ENCODE measurements at places on chromosomes 1 and 21.
A peak's percentile ranks its signal among the peaks of the same experiment; 100 is the strongest.

- H3K27ac ChIP-seq, result no peak overlapping the region
- DNase-seq, result no peak
Observed at GRCh38 chr21:35681946-35682345, 378.4 kb downstream of the SETD4 start.

DNA sequence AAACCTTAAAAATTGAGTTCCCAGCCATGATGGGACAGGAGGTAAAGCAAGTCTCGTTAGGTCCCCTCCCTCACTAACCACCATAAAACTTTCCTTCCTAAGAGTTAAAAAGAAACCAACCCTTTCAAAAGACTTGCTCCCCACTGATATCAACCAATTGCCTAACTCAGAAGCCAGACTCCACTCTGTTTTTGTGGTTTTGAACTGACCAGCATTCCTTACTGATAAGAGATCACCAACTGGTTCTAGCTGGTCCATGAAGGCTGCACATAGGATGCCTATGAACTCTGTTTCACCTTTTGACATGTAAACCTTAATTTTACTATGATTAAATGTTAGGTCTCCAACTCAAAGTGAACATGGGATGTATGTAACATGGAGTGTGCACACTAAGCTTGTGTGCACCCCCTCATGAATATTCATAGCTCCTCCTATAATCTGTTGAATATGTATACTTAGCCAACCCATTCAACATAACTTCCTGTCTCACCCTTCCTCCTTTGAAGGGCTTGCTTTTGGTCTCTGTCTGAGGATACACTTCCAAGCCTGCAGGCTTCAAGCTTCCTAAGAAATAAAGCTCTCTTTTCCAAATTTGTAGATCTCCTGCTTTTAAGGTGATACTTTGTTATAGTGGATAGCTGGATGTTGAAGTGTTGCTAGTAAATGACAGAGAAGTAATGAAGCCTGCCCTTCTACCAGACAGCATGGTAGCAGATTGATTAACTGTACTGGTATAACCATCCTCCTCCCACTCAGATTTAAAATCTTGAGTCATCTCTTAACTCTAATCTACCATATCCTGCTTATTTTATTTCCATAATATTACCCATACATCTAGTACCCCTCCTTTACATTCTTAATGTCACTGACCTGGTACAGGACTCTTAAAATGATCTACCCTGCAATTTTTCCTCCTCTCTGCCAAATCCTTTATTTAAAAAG lies 95.6 kb downstream of the ZNF644 start:
- peaks cover 69% of the 10 kb centered on the region for H3K4me1 ChIP-seq
- no peak overlapping the region for H3K4me3 ChIP-seq

DNA sequence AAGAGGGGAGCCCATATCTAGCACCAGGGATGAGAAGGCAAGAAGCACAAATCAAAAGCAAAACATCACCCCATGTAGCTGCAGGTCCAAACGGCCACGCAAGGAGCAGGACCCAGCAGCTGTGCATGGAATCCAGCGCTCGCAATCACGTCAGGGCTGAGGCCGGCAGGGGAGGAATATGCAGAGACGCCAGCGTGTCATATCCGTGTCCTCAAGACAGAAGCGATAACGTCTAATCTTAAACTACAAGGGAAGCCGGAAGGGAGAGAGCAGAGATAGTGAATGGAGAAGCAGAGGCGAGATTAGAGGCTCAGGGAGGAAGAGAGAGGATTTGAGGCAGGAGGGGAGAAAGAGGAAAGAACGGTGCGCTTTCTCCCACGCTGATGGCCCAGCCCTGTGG lies 39.1 kb downstream of the FBXO2 start:
- H3K27ac ChIP-seq, result no peak overlapping the region
- no peak overlapping the region for H3K4me3 ChIP-seq
- H3K4me1 ChIP-seq, result no peaks in the 10 kb centered on the region
- no peaks in the 10 kb centered on the region for H3K36me3 ChIP-seq
- no peak for DNase-seq
- H3K27me3 ChIP-seq, result peaks cover 6% of the 10 kb centered on the region

- no peak overlapping the region for H3K4me3 ChIP-seq
- no peak for DNase-seq
- no peaks in the 10 kb centered on the region for H3K27me3 ChIP-seq
- no peak overlapping the region for H3K27ac ChIP-seq
- H3K36me3 ChIP-seq, result peaks cover 8% of the 10 kb centered on the region
- H3K4me1 ChIP-seq, result peaks cover 32% of the 10 kb centered on the region
Observed at GRCh38 chr1:19309123-19309813, 2.7 kb downstream of the AKR7A2 start.

GRCh38 chr1:1616045-1616790 lies 918 bp downstream of the MIB2 start:
- peak; percentile 70 for DNase-seq
- no peaks in the 10 kb centered on the region for H3K27me3 ChIP-seq
- H3K4me1 ChIP-seq, result peaks cover 19% of the 10 kb centered on the region
- H3K27ac ChIP-seq, result peak overlapping the region; percentile 87
- H3K4me3 ChIP-seq, result peak overlapping the region; percentile 86

DNA sequence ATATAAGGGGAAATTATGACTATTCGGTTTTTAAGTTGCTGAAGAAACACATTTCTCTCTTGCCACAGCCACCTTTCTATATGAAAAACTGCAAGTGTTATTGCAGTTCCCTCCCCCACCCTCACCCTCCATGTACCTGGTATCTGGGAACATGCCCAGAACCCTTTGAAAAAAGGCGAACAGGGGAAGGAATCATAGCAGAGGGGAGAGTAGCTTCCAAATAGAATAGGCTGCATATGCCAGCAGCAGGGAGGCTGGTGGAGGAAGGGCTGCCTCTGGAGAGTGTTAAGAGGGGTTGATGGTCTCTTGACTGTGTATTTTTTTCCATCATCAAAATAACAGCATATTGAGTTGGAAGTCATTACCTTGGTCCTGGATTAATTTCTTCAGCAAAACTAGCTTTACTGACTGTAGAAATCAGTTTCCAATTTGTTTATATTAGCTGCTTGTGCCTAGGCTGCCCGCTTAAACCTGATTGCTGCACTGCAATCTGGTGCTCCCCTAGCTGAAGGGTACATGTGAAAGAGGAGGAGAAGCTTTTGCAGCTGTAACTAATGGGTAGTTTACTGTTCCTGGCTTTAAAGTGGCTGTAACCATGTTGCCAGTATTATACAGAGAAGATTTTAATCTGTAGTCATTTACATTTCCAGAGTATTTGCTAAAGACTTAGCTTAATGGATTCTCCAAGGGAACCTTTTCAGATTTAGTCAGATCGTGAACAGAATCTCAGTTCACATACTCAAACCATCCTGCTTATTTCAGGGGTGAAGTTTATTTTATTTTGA lies 22.7 kb downstream of the AHCYL1 start:
- H3K4me1 ChIP-seq, result peaks cover 23% of the 10 kb centered on the region
- H3K4me3 ChIP-seq, result no peak overlapping the region
- no peak for DNase-seq
- no peak overlapping the region for H3K27ac ChIP-seq
- H3K36me3 ChIP-seq, result peaks cover 8% of the 10 kb centered on the region

DNA sequence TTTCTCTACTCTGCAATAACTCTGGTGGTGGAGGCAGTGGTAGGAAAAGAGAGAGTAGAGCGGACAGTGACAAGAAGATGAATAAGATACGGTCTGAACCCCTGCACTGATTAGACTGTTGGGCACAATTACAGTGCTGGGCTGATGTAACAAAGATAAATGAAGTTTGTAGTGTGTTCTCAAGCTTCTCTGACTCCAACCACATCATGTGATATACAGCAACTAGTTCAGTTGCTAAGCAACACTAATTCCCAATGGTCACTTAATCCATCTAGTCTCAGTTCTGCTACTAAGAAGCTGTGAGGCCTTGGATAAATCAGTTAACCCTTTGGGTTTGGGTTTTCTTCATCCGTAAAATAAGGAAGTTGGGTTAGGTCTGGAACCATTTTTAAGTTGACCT lies 17.3 kb downstream of the DDR2 start:
- H3K4me1 ChIP-seq, result no peaks in the 10 kb centered on the region
- DNase-seq, result no peak
- H3K27ac ChIP-seq, result no peak overlapping the region
- H3K36me3 ChIP-seq, result no peaks in the 10 kb centered on the region
- peaks cover 17% of the 10 kb centered on the region for H3K27me3 ChIP-seq

- H3K4me1 ChIP-seq, result peaks cover 78% of the 10 kb centered on the region
- peak; percentile 36 for DNase-seq
- H3K36me3 ChIP-seq, result peaks cover 35% of the 10 kb centered on the region
- peak overlapping the region; percentile 53 for H3K4me3 ChIP-seq
- H3K27ac ChIP-seq, result no peak overlapping the region
Observed at GRCh38 chr1:227759341-227760300, 24.4 kb downstream of the SNAP47 start.

GRCh38 chr21:23963454-23963853 lies 1643.8 kb downstream of the MRPL39 start:
- no peaks in the 10 kb centered on the region for H3K27me3 ChIP-seq
- H3K27ac ChIP-seq, result no peak overlapping the region

DNA sequence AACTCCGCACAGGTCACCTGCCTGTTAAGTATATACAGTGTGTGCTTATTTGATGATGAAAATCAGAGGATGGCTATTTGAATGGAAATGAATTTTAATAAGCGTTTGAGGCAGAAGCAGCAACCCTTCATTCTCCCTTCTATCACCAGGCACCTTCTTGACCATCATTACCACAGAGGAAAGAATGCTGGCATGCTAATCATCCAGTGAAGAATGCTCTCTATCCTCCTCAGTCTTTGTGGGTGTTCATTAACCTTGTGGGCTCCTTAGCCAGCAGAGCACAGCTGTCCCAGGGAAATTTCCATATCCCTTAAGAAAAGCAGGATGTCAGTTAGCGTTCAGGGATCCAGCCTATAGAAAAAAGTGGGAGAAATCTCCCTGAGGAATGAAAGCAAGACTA lies 428.0 kb upstream of the CAMK1G start:
- H3K4me3 ChIP-seq, result no peak overlapping the region
- no peak for DNase-seq
- H3K36me3 ChIP-seq, result no peaks in the 10 kb centered on the region
- H3K4me1 ChIP-seq, result no peaks in the 10 kb centered on the region
- H3K27ac ChIP-seq, result no peak overlapping the region

- peaks cover 13% of the 10 kb centered on the region for H3K36me3 ChIP-seq
- peak overlapping the region; percentile 14 for H3K27ac ChIP-seq
- peak overlapping the region; percentile 89 for H3K4me3 ChIP-seq
- peak; percentile 74 for DNase-seq
Observed at GRCh38 chr21:44911384-44912157, 9.1 kb downstream of the ITGB2 start.

DNA sequence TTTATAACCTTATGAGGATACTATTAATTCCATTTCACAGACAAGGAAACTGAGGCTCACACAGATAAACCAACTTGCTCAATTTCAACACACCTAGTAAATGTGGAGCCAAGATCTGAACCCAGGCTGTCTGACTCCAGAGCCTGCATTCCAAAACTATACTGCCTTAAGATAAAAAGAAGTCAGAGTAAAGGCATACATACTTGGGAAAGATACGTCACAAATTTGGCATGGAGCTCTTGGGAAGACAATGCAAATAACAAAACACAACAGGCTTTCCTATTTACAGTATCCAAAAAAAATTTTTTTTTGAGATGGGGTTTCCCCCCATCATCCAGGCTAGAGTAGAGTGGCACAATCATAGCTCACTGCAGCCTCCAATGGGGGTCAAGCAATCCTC lies 5.9 kb downstream of the AKT3 start:
- H3K4me1 ChIP-seq, result peaks cover 44% of the 10 kb centered on the region
- peaks cover 5% of the 10 kb centered on the region for H3K27me3 ChIP-seq
- peaks cover 6% of the 10 kb centered on the region for H3K36me3 ChIP-seq
- DNase-seq, result no peak

DNA sequence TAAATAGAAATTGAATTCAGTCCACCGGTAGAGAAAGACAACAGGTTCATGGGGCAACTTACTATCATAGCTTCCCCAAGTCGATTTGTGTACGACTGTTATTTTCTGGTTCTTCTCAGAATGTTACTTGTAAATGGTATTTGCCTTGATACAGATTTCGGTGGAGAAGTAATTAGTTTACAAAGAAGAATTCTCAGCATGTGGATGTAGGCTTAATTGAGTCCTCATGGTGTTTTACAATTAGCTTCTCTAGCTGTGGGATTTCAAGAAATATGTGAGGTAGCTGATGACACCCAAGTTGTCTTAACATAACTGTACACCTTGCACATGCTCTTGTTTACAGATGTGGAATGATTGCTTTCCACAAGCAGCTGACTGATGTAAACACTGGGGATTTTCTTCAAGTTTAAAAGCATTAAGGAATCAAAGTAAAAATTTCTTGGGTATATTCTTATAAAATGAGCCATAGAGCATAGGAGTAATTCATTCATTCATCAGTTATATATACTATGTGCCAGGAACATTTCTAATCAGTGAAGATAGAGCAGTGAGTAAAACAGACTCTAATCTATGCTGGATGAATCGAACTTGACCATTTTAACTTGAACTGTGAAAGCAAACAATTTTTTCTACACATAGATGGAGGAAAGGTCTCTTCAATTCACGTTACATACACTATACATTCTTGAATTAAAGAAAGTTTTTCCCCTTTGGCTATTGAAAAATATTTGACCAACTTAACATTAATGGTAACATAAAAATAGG lies 1.4 kb downstream of the MACO1 start:
- H3K4me1 ChIP-seq, result peaks cover 55% of the 10 kb centered on the region
- H3K27ac ChIP-seq, result peak overlapping the region; percentile 95
- no peak for DNase-seq
- H3K27me3 ChIP-seq, result no peaks in the 10 kb centered on the region
- H3K36me3 ChIP-seq, result peaks cover 3% of the 10 kb centered on the region

DNA sequence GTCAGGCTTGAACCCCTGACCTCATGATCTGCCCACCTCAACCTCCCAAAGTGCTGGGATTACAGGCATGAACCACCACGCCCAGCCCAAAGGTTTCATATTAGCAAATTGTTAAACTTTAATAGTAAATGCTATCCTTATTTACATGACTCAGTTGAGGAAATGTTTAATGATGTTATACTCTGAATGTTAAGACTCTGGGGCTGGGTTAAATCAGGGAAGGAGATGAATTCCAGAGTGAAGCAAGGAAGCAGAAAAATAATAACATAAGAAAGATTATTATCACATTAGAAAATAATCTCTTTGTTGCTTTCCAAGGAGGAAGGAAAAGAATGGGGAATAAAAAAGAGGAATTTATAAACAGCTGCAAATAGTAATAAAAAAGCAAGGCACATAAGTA lies 105.3 kb downstream of the PTGS2 start:
- H3K4me1 ChIP-seq, result peaks cover 35% of the 10 kb centered on the region
- H3K27me3 ChIP-seq, result peaks cover 6% of the 10 kb centered on the region
- H3K27ac ChIP-seq, result no peak overlapping the region
- H3K4me3 ChIP-seq, result no peak overlapping the region
- DNase-seq, result no peak
- H3K36me3 ChIP-seq, result no peaks in the 10 kb centered on the region

- H3K4me3 ChIP-seq, result no peak overlapping the region
- H3K27me3 ChIP-seq, result no peaks in the 10 kb centered on the region
Observed at GRCh38 chr1:95660736-95661135, 426.7 kb downstream of the RWDD3 start.

- peaks cover 16% of the 10 kb centered on the region for H3K27me3 ChIP-seq
- peaks cover 5% of the 10 kb centered on the region for H3K4me1 ChIP-seq
- H3K4me3 ChIP-seq, result no peak overlapping the region
- H3K27ac ChIP-seq, result no peak overlapping the region
Observed at GRCh38 chr1:165445388-165445787, 462 bp upstream of the RXRG start.

- no peak for DNase-seq
- H3K27ac ChIP-seq, result no peak overlapping the region
- H3K4me3 ChIP-seq, result no peak overlapping the region
- H3K4me1 ChIP-seq, result no peaks in the 10 kb centered on the region
- H3K36me3 ChIP-seq, result no peaks in the 10 kb centered on the region
Observed at GRCh38 chr1:87620807-87621206, 292.1 kb downstream of the LMO4 start.

GRCh38 chr1:147912553-147912952 lies 10.0 kb downstream of the GJA8 start:
- no peaks in the 10 kb centered on the region for H3K36me3 ChIP-seq
- DNase-seq, result no peak
- no peaks in the 10 kb centered on the region for H3K4me1 ChIP-seq
- H3K27ac ChIP-seq, result no peak overlapping the region
- H3K27me3 ChIP-seq, result peaks cover 19% of the 10 kb centered on the region
- H3K4me3 ChIP-seq, result no peak overlapping the region

Measured in activated T-cell treated with anti-CD3 and anti-CD28 coated beads, Interleukin-2, amount 50 U/mL, for 72 hours (primary cell).